ENCODE measurements at places on chromosomes 2 and 18. TPM values are rescaled to one million over a fixed set of nuclear protein-coding genes. Genes with fewer than 3 reads are reported as not detected.

The TACR1 gene
- 9.7 TPM for total RNA-seq

The PLGLB2 gene
- 4.8 TPM for total RNA-seq

The LONRF2 gene
- 11.4 TPM for total RNA-seq

The RAB6C gene
- 0.13 TPM for total RNA-seq

The LCT gene
- 0.04 TPM for total RNA-seq

- no peak for DNase-seq
Measured at GRCh38 chr18:7037470-7037869, 80.1 kb downstream of the LAMA1 start.

DNA sequence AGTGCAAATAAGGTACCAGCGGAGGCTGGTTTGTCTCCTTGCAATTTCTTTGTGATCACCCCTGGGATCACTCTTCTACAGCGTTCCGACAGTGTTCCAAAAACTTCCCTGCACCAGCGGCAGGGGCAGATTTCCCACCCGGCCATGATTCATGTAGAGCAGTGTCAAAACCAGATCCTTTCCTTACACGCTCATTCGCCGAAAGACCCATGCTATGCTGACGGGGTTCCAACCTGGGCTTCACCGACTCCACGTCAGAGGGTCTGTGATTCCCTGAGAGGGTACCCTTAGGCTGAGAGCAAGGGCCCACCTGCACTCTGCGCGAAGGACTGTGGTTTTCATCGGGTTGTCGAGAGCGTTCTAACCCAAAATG is 423 bp upstream of the TTC27 start:
- DNase-seq: no peak

GRCh38 chr2:170313347-170313991 is 135.5 kb downstream of the MYO3B start:
- no peak for DNase-seq

- DNase-seq: no peak
Measured at GRCh38 chr2:195686564-195686963, 29.5 kb downstream of the SLC39A10 start.

DNA sequence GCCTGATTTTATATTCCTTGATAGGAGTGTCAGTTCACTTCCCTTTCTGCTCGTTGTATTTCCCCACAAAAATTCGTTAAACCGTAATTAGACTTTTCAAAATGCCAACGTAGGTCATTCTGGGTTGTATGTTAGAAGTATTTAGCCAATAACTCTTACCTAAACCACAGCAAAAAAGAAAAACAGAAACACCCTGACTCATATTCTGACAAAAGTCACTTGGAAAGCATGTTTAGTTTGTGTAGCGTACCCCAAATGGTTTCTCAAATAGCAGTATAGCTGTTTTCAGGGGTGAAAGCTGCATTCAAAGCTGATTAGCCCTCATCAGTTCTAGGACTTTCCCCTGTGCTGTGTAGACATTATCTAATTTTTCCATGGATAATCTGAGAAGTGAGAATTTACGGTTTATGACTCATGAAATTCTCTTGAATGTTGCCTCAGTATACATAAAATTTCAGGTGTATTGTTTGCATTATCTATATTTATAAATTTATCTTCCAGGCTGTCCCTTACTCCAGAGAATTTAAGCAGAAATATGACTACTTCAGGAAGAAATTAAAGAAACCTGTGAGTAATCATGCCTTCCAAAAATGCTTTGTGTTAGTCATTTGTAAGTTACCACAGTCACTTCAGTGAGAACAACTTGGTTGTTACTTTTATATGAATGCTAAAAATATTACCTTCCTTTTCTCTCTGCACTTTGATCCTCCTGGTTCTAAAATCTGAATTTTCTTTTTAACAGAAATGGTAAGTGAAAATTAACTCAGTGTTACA is 264.9 kb downstream of the ALPK2 start:
- DNase-seq: no peak

DNA sequence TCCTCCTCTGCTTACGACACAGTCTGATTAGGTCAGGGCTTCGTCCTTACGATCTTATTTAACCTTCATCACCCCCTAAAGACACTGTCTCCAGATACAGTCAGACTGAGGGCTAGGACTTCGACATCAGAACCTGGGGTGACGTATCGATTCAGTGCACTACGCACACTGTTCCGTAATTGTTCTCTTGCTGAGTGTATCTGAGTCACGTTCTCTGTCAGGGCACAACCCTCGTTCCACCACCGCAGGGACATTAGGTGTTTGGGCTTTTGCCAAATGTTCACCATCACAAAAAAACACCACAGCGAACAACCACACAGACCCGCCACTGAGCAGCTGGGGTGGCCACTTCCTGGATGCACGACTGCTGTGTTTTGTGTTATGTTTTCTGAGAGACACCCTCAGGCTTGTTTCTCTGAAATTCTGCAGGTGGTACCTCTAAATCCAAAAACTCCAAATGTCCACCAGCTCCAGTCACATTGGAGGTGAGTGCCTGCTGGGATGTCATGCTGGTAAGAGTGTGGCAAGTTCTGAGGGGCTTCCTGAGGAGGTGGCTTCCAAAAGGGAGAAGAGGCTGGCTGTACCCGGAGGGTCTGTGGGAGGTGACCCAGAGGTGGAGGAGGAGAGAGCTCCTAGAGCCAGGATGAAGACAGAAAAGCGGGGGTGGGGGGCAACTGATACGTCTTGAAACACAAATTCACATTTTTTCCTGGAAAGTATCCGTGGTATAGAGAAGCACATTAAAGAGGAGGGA is 66.6 kb downstream of the ADNP2 start:
- no peak for DNase-seq

DNA sequence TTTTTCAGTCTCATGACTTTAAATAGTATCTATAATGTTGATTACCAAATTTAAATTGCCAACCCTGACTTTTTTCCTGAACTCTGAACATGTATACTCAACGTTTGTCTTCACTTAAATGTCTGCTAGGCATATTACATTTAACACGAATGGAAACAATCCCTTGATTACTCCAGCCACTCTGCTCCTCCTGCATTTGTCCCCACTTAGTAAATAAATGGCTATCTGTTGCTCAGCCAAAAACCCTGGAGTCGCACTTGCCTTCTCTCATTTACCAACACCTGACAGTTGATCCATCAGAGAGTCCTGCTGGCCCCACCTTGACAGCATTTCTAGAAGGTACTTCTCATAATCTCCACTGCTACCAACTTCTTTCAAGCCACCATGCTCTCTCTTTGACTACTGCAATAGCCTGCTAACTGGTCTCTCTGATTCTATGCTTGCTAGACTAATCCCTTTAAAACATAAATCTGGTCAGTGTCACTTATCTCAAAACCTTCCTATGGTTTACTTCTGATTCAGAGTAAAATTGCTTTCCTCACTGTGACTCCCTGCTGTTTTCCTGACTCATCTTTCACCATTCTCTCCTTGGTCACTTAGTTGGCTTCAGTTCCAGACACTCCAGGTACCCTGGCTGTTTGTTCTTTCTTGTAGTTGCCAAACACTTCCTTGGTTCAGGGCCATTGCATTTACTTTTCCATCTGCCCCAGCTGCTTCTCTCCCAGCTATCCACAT is 31.9 kb downstream of the SPAG16 start:
- no peak for DNase-seq

- no peak for DNase-seq
Measured at GRCh38 chr18:70385474-70385873, 96.6 kb downstream of the SOCS6 start.

DNA sequence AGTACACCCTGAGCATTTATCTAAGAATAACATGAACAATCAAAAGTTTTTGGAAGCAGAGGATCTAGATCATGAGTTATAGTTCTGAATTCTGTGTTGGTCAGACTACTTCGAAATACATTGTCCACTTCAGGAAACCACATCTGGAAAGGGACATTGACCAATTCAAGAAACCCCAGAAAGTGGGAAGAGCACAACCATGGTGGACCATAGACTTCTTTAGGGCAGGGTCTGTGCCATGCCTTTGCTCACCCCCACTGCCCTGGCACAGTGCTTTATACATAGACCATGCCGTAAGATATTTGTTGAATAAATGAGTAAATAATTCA is 44.3 kb upstream of the CYP1B1 start:
- no peak for DNase-seq

GRCh38 chr2:58055033-58055786 is 8.6 kb downstream of the VRK2 start:
- DNase-seq: no peak

DNA sequence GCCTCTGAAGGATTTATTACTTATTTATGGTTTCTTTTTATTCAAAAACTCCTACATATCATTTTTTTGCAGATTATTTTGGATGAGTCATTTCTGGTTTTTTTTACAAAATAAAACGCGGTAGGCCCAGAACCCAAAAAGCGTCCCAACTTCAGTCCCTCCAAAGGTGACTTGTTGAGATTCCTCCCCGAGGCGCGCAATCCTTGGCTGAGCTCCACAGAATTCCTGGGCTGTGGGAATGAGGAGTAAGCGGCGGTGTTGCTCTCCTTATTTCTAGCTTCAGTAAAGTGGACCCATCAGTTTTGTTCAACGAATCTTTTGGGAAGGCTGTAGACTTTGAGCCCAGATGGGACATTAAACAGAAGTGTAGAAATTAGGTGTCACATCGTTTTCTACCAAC is 67.0 kb upstream of the RMP24 start:
- no peak for DNase-seq

DNA sequence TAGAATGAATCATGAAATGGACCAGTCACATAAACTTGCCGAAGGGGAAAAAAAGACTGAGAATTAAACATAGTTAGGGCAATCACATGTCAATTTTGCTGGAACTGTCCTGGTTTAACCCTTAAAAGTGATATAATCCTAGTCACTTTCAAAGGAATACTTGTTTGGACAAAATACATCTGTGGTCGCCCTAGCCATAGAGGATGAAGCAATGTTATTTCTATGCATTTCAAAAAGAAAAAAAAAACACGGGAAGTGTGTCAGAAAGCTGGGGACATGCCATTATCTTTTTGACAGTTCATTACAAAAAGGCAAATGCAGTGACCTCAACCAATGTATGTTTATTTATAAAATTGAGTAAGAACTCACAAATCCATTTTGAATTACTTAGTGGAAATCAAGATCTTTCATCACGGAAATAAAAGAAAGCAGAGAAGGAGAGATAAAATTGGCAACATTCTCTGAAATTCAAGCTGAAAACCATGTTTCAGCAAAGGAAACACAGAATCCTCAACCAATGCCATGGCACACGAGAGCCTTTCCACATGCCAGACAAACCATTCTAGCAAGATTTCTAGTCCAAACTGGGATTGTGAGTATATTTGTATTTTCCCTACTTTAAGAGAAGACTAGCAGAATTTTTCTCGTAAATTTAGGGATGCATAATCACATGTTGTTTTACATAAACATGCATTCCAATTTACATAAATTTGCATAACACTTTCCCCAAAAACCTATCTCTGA is 854.3 kb upstream of the ACVR2A start:
- no peak for DNase-seq

DNA sequence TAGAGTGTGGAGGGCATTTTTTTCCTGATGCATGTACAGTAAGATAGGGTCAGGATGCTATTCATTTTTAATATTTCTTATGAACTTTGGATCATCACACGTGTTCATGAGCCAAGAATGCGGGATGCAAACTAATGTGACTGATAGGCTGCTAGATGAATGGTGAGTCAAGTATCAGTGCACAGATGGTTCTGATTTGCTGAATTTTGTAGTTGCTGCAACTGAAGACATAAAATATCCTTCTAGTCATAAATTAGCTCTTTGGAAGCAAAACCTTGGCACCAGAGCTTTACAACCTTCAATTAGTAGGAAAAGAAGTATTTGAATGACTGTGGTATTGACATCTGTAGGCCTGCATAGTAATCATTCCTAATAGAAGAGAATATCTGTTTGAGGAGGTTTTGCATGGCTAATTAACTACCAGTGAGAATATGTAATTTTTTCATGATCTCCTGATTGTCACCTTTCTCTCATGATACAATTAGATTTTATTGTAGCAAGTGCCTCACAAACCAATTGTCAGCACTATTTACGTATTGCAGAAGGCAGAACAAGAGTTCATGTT is 94.0 kb downstream of the VRK2 start:
- DNase-seq: no peak

- DNase-seq: no peak
Measured at GRCh38 chr18:9095297-9096006, 7.0 kb upstream of the NDUFV2 start.

- DNase-seq: no peak
Measured at GRCh38 chr2:20333738-20334137, 16.9 kb downstream of the PUM2 start.

GRCh38 chr18:492451-492850 is 8.1 kb downstream of the COLEC12 start:
- DNase-seq: no peak

All from sciatic nerve (tissue), 2 donors.